Thyroid gland (tissue), 4 donors: ENCODE measurements at places on chromosomes 16 and 17.

GRCh38 chr16:49092704-49093103, 188.9 kb downstream of the CBLN1 start:
- no peak for DNase-seq

DNA sequence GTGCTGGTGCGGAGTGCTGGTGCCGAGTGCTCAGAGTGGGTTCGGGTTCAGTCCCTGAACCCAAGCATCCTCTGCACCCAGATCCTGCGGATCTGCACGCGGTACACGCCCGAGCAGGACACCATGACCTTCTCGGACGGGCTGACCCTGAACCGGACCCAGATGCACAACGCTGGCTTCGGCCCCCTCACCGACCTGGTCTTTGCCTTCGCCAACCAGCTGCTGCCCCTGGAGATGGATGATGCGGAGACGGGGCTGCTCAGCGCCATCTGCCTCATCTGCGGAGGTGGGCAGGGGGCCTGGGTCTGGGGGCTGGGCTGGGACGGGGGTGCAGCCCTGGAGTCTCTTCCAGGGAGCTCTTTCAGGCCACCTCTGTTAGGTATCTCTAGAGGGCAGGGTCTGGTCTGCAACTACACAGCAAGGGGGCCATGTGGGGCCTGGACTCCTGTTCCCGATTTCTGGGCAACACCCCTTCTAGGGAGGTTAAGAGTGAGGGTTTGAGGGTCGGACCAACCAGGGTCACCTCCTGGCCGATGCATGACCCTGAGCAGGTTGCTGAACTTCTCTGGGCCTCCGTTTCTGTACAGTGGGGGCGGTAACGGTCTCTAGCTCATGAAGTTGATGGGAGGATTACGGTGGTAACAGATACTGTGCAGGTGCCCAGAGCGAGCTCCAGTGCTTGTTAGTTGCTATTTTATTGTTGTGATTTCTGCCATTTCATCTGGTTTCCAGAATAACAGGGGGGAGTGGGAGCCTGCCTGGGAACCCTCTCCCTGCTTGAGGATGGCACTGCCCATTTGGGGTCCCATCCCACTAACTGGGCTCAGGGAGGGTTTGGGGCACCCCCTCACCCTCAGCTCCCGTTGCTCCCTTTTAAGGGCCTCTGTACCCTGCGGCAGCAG, 10.1 kb downstream of the GJD3 start:
- DNase-seq = no peak

- no peak for DNase-seq
These were observed 53.7 kb downstream of the AMFR start for GRCh38 chr16:56371660-56371937.

DNA sequence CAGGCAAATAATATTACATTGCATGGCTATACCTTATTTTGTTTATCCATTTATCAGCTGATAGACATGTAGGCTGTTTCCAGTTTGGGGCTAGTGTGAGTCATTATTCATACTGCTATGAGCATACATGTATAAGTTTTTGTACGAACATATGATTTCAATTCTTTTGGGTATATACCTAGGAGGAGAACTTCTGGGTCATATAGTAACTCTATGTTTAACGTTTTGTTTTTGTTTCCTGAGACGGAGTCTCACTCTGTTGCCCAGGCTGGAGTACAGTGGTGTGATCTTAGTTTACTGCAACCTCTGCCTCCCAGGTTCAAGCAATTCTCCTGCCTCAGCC, 2.4 kb upstream of the ITGAL start:
- no peak for DNase-seq

- DNase-seq = no peak
These were observed 6.1 kb downstream of the ABR start for GRCh38 chr17:1173432-1174262.

GRCh38 chr16:11257131-11257938, 1.3 kb upstream of the SOCS1 start:
- DNase-seq = peak; percentile 84

DNA sequence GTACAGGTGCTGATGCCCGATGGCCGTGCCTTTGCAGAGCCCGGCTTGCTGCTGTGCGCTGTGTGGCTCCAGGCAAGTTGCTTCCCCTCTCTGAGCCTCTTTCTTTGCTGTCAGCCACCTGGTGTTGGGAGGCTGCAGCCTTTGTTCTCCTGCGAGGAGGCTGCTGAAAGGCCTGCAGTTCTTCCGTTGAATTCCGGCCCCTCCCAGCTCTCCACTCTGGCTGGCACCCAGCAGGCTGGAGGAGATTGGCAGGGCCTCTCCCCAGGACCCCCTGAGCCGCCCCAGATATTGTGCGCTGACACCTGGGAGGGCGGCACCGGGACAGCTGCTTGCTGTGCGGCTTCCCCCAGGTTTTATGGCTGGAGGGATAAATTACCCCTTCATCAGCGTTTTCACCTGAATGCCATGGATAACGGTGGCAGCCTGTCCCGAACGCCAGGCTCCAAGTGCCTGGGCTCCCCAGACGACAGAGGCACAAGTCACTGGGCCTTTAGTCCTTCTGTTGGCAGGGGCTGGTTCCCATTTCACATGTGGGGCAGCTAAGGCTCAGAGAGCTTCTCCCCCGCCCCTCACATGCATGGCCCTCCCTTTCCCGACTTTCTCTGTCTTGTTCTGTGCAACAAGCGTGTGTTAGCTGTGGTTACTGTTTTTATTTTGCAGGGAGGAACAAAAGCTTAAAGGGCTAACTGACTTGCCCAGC, 35.1 kb upstream of the GSE1 start:
- no peak for DNase-seq

GRCh38 chr17:39596543-39597267, 11.0 kb downstream of the NEUROD2 start:
- no peak for DNase-seq

DNA sequence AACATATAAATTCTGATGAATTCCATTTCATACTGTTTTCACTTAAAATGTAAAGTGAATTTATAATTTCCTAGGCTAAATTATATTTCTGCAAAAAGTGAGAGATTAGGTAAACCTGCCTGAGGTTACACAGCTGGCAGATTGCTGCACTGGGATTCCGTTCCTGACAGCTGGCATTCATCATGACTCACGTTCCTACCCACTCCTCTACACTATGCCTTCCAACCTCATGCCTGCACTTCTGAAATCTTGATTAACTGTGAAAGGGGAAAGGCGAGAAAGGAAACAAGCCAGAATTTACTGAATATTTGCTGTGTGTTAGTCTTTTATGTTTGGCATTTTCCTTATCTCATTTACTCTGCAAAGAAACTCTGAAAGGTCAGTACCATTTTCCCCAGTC, 73.3 kb upstream of the MON1B start:
- DNase-seq = no peak

DNA sequence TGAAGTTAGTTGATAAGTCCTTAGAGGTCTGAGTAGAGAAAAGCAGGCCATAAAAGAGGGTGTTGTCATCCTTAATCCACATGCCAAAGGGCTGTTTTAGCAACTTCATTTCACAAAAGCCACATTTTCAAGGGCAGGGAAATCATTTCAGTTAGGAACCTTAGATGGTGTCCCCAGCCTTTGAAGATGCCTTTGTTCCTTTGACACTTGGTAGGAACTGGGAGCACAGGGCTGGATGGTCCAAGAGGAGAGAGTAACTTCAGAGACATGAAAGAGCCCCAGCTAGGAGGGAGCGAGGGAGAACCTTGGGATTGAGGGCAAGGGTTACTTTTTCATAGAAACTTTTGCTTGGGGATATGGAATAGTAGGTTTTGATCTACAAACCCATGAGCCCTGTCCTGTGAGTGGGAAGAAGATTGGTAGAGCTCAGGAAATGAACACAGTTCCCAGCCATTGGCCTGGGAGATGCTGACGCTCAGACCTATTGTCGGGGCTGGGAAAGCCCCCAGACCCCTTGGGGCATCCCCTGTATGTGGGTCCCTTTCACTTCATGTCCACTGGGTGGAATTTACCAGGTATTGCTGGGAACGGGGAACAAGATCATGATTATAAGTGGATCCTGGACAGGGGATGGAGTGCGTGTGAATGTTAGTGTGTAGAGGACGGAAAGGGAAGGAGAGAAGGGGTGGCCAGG, 18.9 kb downstream of the MSI2 start:
- DNase-seq = no peak

- no peak for DNase-seq
These were observed 43.2 kb upstream of the FA2H start for GRCh38 chr16:74817851-74818250.

DNA sequence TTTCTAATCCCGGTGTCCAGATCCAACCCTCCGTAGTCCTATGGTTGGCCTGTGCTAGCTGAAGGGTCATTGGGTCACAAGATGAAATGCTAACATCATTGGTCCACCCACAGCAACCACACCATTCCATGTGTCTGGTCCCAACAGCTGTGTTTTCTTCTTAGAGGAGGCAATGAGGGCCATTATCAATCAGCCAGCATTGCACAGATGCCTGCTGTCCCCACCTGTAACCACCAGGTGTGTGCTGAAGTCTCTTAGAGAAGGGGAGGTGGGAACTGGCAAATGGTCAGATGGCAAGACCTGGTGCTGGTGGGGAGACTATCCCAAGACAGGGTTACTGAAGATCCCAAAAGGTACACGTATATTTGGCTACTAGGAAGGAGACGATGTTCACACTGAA, 37.4 kb downstream of the HIC1 start:
- no peak for DNase-seq

DNA sequence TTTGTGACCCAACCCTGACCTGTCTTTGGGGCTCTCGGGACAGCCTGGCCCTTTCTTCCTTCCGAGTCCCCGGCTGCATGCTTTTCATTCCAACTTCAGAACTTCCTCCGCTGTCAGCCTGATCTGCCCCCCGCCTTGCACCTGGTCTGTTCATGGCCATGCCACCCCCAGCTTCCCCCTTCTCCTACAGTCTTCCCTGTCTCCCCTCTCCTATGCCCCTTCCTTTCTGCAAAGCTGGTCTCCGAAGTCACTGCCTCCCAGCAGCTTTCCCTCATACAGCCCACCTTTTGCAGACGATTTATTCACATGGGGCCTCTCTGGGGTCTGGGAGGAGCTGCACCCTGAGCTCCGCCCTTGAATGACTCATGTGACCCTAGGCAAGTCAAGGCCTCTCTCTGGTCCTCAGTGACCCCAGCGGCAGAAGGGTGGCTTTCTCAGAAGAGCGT, 47.1 kb upstream of the SDK2 start:
- DNase-seq = no peak

GRCh38 chr16:71966932-71967331, 33.3 kb downstream of the PKD1L3 start:
- no peak for DNase-seq

GRCh38 chr17:63768433-63768832, 5.0 kb downstream of the CCDC47 start:
- DNase-seq = no peak

GRCh38 chr17:77540975-77541374, 400.2 kb downstream of the SEC14L1 start:
- DNase-seq = no peak

- DNase-seq = no peak
These were observed 25.8 kb downstream of the WFDC1 start for GRCh38 chr16:84320511-84320910.

GRCh38 chr17:21177854-21178600, 35.9 kb downstream of the TMEM11 start:
- no peak for DNase-seq

DNA sequence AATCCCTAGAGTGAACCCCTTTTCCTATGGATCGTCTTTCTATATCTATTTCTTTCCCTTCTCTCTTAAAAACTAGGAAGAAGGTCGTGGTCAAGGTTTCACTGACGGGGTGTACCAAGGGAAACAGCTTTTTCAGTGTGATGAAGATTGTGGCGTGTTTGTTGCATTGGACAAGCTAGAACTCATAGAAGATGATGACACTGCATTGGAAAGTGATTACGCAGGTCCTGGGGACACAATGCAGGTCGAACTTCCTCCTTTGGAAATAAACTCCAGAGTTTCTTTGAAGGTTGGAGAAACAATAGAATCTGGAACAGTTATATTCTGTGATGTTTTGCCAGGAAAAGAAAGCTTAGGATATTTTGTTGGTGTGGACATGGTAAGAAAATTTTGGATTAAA, 9.6 kb downstream of the CYLD start:
- DNase-seq = no peak

- peak; percentile 46 for DNase-seq
These were observed 107.6 kb downstream of the SPECC1 start for GRCh38 chr17:20116683-20117309.

GRCh38 chr16:58026139-58026704, 668 bp downstream of the MMP15 start:
- peak; percentile 69 for DNase-seq

- DNase-seq = no peak
These were observed 9.1 kb downstream of the TOM1L1 start for GRCh38 chr17:54909766-54910165.

GRCh38 chr17:54180950-54181349, 358.2 kb downstream of the KIF2B start:
- DNase-seq = no peak

- no peak for DNase-seq
These were observed 121.0 kb downstream of the C16orf95 start for GRCh38 chr16:87196231-87196630.

GRCh38 chr16:71927383-71927782, 32.1 kb downstream of the IST1 start:
- peak; percentile 84 for DNase-seq

DNA sequence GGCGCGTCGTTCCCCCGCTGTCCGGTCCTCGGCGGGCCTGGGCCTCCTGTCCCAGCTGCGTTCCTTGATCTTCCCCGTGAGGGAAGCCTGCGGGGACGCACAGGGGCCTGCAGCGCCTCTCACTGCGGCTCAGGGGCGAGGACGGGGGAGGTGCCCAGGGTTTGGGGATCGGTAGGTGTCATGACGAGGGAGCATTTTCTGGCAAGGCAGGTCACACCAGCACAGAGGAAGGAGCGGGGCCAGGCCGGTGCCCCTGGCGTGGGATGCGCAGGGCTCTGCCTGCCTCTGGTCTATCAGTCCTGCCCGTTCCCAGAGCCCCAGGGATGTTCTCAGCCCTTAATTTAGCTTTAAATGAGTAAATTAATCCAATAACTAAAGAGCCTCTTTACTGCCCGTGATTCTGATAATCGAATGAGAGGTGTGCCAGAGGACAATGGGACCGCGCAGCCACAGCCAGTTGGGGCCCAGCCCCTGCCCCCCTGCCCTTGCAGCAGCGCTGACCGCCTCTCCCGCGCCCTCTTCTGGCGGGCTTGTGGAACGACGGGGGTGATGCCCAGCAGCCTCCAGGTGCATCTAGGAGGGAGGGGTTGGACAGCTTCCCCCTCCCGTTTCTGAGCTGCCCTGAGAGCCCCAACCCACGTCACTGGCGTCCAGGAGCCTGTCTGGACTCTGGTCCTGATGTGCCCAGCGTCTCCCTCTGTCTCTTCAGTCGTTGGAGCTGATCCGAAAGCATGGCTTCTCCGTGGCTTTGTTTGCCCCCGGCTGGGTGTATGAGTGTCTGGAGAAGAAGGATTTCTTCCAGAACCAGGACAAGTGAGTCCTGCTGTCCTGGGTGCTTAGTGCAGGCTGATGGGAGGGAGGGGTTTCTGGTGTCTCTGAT, 7.9 kb downstream of the ENGASE start:
- DNase-seq = peak; percentile 22
